ENCODE measurements at places on chromosomes 6 and 20. TPM values are rescaled to one million over a fixed set of nuclear protein-coding genes. Genes with fewer than 3 reads are reported as not detected.

HLA-DOB gene
- total RNA-seq, result 0.19 TPM

CDH22 gene
- 0.03 TPM for total RNA-seq

TBP gene
- total RNA-seq, result 14.8 TPM

TMEM170B gene
- 0.60 TPM for total RNA-seq

TBX18 gene
- 20.5 TPM for total RNA-seq

GPSM3 gene
- 0.35 TPM for total RNA-seq

GHRH gene
- not detected for total RNA-seq

SLC22A16 gene
- total RNA-seq, result not detected

MAN1A1 gene
- 0.02 TPM for total RNA-seq

ZBTB22 gene
- total RNA-seq, result 4.1 TPM

RSPO3 gene
- 91.7 TPM for total RNA-seq

AVP gene
- not detected for total RNA-seq

All from A549 treated with CORT108297 at 1 μM for 4 hours (cell line).